Tongue (tissue), 3 donors: ENCODE measurements at places on chromosomes 5 and 9.

- peak; percentile 28 for DNase-seq
These were observed 110.5 kb downstream of the MEGF10 start for GRCh38 chr5:127400946-127401670.

- DNase-seq = peak; percentile 60
These were observed 2.9 kb downstream of the DNAJB5 start for GRCh38 chr9:34992376-34992951.

DNA sequence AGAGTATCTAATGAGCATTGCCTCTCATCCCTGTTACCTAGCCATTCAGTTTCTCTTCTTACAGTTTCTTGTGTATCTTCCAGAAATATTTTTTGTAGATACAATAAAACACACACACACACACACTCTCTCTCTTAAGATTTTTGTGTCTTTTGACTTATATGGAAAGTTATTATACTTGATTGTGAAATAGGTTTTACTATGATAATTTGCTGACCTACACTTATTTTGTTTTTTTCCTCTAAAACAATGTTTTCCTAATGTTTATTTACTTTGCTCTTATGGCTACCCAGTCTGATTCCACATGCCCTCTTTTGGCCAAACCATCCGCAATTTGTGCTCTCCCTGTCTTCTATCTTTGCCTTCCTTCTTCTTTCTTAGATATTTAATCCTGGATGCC is 25.3 kb downstream of the LRRTM2 start:
- DNase-seq = no peak

- peak; percentile 22 for DNase-seq
These were observed 96.4 kb upstream of the TAF11L2 start for GRCh38 chr5:17401470-17402288.

DNA sequence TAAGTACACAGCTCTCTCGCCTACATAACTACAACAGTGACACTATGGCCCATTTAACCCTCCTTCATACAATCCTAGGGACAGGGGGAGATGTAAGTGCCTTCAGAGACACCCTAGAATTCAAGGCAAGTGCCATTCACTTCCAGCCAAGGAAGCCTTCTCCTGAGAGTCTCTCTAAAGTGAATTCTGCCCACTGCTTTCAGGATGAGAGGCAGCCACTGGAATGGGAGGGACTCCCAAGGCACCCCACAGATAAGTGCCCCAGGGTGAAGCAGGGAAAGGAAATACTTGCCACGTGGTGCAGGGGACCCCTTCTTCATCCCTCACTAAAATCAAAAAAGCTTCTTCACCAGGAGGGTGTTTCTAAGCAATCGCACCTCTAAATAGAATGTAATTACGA is 283.7 kb downstream of the ZNF608 start:
- no peak for DNase-seq

DNA sequence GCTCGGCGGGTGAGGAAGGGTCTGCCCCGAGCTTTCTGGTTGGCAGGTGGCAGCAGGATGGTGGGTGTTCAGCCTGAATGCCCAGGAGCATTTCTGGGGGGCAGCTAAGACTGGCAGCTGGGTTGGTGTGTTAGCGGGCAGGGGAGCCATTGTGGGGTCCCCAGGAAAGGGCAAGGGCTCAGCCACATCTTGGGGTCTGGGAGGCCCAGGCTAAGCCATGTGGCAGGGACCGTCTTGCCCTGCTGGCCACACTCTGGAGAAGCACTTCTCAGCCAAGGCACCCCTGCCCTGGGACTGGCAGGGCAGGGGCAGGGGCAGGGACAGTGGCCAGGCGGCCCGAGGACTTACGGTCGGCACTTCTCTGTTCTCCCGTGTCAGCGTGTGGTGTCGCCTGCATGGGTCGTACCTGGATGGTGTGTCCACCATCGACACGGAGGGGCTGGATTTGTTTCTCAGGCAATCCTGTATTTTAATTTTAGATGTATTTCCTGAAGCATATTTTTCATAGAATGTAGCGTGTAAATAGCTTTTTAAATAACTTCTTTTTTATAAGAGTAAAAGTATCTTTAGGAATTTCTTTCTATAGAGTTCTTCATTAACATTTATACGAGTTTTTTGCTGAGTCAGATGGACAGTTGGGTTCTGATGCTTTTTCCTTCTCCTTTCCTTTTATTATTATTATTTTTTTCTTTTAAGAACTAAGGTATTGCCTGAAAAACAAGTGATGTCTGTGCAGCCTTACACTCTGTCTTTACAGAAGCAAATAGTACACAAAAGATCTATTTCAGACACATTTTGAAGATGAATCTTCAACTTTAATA is 102.0 kb downstream of the PHF2 start:
- DNase-seq = no peak
